Myocyte (in vitro differentiated cells): ENCODE measurements at places on chromosomes 3 and 15. TPM values are rescaled to one million over a fixed set of nuclear protein-coding genes. Genes with fewer than 3 reads are reported as not detected.
A peak's percentile ranks its signal among the peaks of the same experiment; 100 is the strongest.

The KLHL40 gene
- 55.6 and 67.1 TPM in 2 replicates for total RNA-seq

The CAPN3 gene
- total RNA-seq, result 8.2 and 12.3 TPM in 2 replicates

The TIGIT gene
- not detected in 2 replicates for total RNA-seq

The LRRN1 gene
- 0.21 and 0.36 TPM in 2 replicates for total RNA-seq

The ITPKA gene
- total RNA-seq, result 6.2 and 10.7 TPM in 2 replicates

The ALCAM gene
- total RNA-seq, result 16.9 and 26.5 TPM in 2 replicates

The ARPC4 gene
- 172 and 208 TPM in 2 replicates for total RNA-seq

The TMC3 gene
- not detected in 2 replicates for total RNA-seq

The ZIC1 gene
- 30.7 and 31.7 TPM in 2 replicates for total RNA-seq

- DNase-seq, result no peak
Measured at GRCh38 chr3:142618917-142619461, 22.8 kb downstream of the PLS1 start.

GRCh38 chr3:129399145-129399894 is 29.1 kb downstream of the EFCAB12 start:
- peak; percentile 98 for DNase-seq

DNA sequence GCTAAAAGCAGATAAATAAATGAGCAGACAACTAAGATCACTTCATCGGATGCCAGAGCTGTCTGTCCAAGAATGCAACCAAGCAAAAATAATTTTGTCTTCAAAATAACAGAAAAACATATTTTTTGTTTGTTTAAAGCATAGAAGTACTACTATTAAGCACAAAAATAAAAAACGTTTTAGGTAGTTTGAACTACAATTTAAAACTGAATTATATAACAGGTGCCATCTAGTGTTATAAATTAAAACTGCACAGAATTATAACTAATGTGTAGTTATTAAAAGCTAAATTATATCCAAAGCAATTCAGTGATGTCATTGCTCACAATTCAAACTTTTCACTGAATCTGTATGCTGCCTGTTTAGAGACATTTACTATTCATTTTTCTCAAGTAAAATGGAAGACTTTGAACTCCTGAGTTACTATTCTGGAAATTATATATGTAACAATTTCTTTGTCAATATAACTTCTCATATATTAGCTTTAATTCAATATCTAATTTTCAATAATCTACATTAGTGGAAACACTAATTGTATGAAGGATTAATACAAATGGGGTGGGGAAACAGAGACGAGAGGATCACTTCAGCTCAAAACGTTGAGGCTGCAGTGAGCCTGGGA is 29.5 kb downstream of the LINS1 start:
- peak; percentile 36 for DNase-seq

DNA sequence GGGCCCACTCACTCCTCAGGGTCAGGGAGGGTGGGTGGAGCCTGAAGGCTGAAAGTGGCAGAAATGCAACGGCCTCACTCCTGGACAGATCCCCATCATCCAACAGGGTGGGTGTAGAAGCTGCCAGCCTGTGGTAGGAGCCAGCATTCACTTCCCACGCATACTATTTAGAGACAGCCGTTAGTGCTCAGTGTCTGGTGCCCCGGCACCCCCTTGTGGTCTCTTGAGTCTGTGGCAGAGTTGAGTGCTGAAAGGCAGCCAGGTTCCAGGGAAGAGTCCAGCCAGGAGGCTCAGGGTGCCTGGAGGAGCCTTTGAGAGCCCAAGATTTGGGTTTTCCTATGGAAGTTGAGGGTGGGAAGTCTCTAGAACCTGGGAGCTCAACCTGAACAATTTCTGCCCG is 2.1 kb upstream of the GNAT1 start:
- DNase-seq, result peak; percentile 90

DNA sequence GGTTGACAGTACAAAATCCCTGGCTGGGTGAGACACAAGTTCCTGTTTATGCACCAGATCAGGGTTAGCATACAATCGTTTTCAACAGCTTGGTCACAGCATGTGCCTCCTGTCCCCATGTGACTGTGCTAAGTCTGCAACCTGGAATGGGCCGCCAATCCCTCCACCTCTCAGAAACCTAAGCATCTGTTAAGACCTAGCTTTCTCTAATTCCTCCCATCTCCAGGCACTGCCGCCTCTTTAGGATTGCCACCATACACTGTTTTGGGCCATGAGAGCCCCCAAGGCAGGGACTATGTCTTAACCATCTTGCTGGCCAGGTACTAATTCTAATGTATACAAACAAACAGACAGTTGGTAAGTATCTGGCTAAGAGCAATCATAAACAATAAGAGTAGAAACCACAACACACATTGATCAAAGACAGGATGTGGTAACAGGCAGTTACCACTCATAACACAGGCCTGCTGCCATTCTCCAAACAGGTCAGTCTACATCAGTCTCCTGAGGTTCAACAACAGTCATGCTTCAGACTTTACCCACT is 25.6 kb downstream of the SEC22C start:
- no peak for DNase-seq

GRCh38 chr15:78790027-78790426 is 21.2 kb downstream of the ADAMTS7 start:
- no peak for DNase-seq

- no peak for DNase-seq
Measured at GRCh38 chr3:23811185-23811527, 5.4 kb downstream of the UBE2E1 start.

- no peak for DNase-seq
Measured at GRCh38 chr15:29938361-29939335, 116.4 kb upstream of the TJP1 start.

- no peak for DNase-seq
Measured at GRCh38 chr3:136134091-136134490, 62.0 kb downstream of the MSL2 start.

- DNase-seq, result peak; percentile 53
Measured at GRCh38 chr3:13011573-13012220, 61.5 kb downstream of the IQSEC1 start.

DNA sequence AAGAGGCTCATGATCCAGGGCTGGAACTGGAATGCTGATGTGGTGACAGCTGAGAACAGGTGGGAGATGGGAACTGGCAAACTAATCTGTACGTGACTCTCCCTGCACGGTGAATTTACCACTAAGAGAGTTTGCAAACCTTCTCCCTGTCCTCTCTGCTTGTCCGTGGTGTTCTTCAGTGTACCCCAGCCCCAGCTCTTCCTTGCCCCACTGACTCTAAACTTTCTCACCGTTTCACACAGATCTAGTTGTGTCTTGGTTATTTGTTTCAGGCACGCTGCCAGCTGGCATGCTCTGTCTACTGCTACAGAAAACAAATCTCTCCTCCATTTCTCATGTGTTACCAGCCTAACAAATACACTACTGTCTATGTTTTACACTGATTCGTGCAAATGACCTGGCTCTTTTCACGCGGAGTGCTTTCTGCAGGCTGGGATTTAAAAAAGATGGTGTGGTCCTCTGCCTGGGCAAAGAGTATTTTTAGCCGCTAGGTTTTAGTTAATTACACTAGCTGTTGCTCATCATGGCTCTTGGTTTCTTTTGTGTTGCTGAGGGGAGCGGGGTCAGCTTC is 192.7 kb upstream of the LRIG1 start:
- DNase-seq, result peak; percentile 66

- no peak for DNase-seq
Measured at GRCh38 chr3:141941093-141941492, 64.7 kb downstream of the ATP1B3 start.
